Putamen (tissue), 1 donor: ENCODE measurements at places on chromosomes 7 and 10.

GRCh38 chr10:22226599-22226998 lies 8.8 kb upstream of the EBLN1 start:
- no peak for DNase-seq

DNA sequence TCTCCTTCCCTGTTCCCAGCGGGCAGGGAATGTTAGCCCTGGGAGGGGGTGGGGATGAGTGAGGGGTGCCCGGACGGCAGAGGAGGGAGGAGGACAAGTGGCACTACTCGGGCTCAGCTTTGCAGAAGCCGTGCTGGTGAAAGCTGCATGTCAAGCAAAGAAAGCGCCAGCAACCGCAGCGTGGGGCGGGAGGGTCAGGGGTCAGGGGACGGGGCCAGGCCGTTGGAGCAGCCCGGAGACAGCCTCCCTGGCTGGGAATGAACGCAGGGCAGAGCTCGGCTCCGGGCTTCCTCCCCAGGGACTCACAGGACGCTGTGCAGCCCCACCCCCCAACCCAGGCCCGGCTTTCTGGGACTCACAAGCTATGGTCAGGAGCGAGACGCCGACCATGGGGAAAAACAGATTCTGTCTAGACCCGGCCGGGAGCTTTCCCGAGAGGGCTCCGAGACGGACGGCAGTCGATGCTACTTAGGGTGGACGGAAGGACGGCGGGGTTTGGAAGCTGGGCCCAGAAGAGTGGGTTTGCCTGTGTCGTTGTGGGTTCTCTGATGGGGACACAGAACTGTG lies 113.4 kb downstream of the VIPR2 start:
- DNase-seq: no peak

GRCh38 chr7:12833829-12834228 lies 146.4 kb downstream of the ARL4A start:
- no peak for DNase-seq

GRCh38 chr10:86401588-86402282 lies 35.1 kb upstream of the GRID1 start:
- DNase-seq: peak; percentile 68

DNA sequence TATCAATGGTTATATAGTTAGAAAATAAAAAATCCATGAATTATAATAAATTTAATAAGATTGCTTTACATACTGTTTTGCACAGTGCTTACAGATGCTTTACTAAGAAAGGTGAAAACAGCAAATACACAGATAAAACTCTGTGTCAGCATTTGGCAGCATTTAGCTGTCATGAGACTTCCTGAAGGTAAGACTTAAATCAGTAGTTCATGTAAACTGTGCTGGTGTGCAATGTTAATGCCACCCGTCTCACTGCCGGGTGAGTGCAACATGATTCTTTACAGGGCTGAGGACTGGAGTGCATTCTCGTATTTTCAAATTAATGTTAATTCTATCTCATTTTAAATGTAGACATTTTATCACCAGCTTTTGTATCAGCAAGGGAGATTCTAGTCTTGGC lies 326.2 kb upstream of the POT1 start:
- DNase-seq: no peak

DNA sequence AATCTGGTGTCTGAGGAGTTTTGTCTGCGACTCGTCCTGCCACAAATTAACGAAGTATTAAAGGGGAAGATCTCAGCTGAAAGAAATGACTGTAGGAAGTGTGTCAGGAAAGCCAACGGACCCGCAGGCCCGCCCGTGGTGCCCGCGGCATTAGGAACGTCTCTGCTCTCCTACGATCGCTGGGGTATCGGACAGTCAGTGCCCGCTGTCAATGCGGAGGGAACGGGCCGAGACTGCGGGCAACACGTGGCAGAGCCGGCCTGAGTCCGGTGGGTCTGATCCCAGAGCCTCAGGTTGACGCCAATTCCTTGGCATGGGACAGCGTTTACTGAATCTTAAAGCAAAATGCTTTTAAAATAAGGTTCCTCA lies 128.7 kb downstream of the KBTBD2 start:
- DNase-seq: no peak

- no peak for DNase-seq
These were observed 46.0 kb downstream of the PRKAR2B start for GRCh38 chr7:107090457-107090856.

DNA sequence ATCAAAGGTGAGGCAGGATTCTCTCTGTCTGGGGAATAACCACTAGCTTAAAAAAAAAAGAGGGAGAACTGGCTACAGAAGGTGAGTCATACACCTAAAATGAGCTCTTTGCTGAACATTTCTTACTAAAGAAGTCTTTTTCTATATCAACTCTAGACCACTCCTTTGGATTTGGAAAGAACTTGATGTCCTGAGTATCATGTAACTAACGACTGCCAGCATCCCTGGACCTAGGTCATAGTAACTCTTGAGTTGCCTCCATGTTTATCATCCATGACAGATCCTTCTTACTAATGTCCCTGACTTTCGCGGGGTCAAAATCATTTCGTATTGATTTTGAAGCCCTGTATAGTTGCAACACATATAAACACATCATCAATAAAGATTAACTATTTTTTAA lies 89.1 kb downstream of the CNOT4 start:
- no peak for DNase-seq

- no peak for DNase-seq
These were observed 12.6 kb downstream of the NUDT1 start for GRCh38 chr7:2254429-2255144.
